ENCODE measurements at places on chromosomes 4 and X. TPM values are rescaled to one million over a fixed set of nuclear protein-coding genes. Genes with fewer than 3 reads are reported as not detected.
A peak's percentile ranks its signal among the peaks of the same experiment; 100 is the strongest.

GRCh38 chr4:13710246-13710885 lies 82.8 kb upstream of the BOD1L1 start:
- DNase-seq: no peak

- peak; percentile 38 for DNase-seq
These were observed 657 bp downstream of the TCEAL8 start for GRCh38 chrX:103254171-103254824.

GRCh38 chr4:55318175-55319129 lies 27.6 kb upstream of the SRD5A3 start:
- no peak for DNase-seq

- no peak for DNase-seq
These were observed 891.1 kb upstream of the HS3ST1 start for GRCh38 chr4:12319765-12320164.

DNA sequence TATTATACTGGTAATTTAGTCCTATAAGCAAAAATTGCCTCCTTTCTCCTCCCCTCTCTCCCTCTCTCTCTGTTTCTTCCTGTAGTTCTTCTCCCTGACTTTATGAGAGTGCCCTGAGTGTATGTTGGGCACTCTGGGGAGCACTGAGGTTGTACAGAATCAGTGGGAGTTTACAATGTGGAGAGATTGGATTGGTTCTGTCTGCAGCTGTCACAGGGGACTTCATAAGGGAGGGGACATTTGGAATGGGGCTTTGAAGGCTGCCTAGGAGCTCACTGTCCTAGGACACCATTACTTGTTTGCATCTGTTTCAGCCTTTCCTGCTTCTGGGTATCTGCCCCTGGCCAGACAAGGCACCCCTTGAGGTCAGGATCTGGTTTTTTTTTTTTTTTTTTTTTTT lies 22.9 kb downstream of the SH3TC1 start:
- no peak for DNase-seq

Gene FAM9B
- total RNA-seq: not detected

Gene ASMT
- not detected for total RNA-seq

Gene GPAT3
- total RNA-seq: 15.1 TPM

- peak; percentile 47 for DNase-seq
These were observed at the start of gene NBDY for GRCh38 chrX:56729152-56729850. NBDY (plus strand) TSS chrX:56729243; CDS start chrX:56729354, 111 bp downstream.

Gene SORCS2
- total RNA-seq: under 0.01 TPM

All from fibroblast of villous mesenchyme (primary cell).